ENCODE measurements at places on chromosomes 12 and 14.

DNA sequence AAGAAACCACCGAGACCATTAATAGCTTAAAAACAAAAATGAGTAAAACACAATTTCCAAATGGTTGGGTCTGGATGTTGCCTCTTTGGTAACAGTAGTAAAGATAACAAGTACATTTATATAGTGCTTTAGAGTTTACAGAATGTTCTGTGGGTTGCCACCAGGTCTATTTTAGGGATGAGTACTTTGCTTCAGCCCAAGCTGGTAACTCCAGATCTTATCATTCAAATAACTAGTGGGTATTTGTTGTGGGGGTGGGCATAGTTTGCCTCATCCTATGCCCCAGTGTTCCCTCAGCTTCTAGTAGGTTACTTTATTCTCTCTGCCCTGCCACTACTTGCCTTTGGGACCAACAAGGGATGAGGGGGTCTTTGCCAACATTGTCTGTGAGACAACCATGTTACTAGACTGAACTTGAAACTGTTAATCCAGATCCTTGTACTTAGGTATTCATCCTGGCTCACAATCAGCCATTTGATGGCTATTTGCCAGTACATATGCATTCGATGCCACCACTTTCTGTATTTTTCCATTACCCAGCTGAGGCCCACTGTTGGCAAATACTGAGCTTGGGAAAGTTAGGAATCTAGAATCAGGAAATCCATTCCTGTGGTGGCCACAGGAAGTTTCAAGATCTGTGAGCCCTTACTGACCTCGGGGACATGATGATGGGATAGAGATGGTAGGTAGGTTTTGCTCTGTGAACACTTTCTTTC is 17.6 kb upstream of the AKAP6 start:
- no peak for DNase-seq

DNA sequence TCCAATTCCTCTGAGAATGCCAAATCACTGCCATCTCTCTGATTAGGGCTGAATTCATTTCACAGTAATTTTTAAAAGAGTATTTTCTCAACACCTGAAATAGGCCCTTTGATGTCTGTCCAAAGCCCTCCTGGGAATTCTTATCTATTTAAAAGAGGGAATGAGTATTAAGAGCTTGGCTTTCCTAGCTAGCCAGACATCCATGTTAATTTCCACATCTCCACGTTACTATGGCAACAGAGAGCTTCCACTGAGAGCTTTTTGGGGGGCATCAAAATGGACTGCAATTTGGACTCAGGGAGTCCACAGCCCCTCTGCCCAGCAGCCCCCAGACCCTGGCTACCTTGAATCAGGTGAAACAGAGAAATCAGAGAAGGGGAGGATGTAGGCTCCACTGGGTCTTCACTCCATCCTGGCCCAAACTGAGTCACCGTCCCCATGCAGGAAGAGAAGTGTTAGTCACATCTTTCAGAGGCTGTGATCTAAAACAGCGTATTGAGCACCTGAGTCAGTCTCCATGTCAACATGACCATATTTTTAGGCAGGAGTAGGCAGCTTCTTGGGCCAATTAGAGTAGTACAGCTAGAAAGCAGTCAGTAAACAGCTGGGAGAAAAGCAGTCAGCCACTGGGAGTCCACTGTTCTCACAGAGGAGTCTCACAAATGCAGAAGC is 7.0 kb upstream of the FICD start:
- DNase-seq = no peak

GRCh38 chr14:89202413-89203190 is 214.4 kb downstream of the FOXN3 start:
- no peak for DNase-seq

DNA sequence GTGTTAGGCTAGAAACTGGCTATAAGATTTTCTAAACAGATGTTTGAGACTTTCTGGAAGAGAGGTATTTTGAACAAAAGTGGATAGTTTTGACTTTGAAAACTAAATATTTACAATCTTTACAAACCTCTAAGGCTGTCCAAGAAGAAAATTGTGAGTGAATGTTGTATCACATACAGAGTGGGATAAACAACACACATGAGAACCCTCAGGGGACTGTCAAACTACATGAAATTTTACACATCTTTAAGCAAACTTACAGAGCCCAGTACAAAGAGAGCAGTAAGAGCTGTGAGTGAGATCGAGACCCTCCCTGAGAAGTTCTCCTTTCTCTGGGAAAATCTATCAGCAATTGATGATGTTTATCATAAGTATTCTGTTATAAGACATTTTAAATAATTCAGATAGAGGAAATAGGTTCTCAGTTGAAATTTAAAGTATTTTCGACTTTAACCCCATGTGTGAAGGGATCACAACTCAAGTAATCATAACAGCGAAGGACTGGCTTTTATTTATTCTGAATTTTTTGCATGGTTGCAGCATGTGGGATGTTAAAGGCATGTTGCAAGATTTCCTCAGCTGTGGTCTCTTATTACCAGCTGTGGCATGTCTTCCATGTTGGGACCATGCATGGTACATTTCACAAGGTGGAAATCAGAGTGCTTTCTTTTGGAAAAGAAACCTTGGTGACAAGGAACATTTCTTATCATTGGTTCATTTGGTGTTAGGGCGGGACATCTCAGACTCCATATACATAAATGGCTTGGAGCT is 264.0 kb upstream of the PRICKLE1 start:
- DNase-seq = no peak

GRCh38 chr12:55641595-55641994 is 4.9 kb downstream of the OR10P1 start:
- DNase-seq = no peak

DNA sequence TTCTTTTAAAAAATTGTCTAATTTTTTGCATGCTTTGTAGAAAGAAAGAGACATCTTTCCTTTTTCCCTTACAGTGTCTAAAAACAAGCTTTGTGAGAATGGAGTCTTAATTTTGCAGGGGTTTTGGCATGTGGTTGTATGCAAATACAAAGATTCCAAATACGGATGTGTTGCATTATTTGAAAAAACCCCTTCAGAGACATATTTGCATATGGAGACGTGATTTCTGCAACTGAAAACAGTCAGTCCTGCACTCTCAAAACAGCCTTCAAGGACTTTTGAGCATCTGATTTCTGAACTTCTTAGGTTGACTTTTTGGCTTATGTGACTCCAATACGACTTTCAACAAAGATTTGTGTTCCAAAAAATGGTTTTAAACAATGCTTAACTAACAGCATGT is 7.8 kb downstream of the IRAK3 start:
- DNase-seq = peak; percentile 11

GRCh38 chr14:22721213-22721612 is 45.3 kb upstream of the OXA1L start:
- no peak for DNase-seq
